ENCODE measurements at places on chromosomes 11 and 22. TPM values are rescaled to one million over a fixed set of nuclear protein-coding genes. Genes with fewer than 3 reads are reported as not detected.
A peak's percentile ranks its signal among the peaks of the same experiment; 100 is the strongest.

GRCh38 chr11:31702966-31703365, 108.2 kb downstream of the PAX6 start:
- H3K27ac ChIP-seq = no peak overlapping the region
- DNase-seq = no peak
- H3K27me3 ChIP-seq = no peaks in the 10 kb centered on the region
- H3K4me1 ChIP-seq = no peaks in the 10 kb centered on the region
- no peak overlapping the region for H3K4me3 ChIP-seq

DNA sequence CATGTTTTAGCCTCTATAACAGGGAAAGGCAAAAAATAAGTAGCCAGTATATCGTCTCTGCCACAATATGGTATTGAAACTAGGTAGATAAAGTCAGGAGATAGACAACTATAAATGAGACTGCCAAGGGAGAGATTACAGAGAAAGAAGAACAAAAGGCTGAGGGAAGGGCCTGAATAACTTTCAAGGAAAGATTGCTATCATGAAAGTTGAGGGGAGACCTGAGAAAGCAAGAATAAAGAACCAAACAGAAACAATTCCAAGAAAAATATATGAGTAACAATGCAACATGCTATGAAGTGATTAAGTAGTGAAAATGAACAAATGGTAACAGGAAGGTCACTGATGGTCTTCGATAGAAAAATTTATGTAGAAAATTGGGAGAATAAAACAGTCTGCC, 690.1 kb downstream of the METTL15 start:
- H3K4me3 ChIP-seq = no peak overlapping the region
- H3K4me1 ChIP-seq = no peaks in the 10 kb centered on the region
- H3K27ac ChIP-seq = no peak overlapping the region
- H3K36me3 ChIP-seq = no peaks in the 10 kb centered on the region
- no peaks in the 10 kb centered on the region for H3K27me3 ChIP-seq
- DNase-seq = no peak

DNA sequence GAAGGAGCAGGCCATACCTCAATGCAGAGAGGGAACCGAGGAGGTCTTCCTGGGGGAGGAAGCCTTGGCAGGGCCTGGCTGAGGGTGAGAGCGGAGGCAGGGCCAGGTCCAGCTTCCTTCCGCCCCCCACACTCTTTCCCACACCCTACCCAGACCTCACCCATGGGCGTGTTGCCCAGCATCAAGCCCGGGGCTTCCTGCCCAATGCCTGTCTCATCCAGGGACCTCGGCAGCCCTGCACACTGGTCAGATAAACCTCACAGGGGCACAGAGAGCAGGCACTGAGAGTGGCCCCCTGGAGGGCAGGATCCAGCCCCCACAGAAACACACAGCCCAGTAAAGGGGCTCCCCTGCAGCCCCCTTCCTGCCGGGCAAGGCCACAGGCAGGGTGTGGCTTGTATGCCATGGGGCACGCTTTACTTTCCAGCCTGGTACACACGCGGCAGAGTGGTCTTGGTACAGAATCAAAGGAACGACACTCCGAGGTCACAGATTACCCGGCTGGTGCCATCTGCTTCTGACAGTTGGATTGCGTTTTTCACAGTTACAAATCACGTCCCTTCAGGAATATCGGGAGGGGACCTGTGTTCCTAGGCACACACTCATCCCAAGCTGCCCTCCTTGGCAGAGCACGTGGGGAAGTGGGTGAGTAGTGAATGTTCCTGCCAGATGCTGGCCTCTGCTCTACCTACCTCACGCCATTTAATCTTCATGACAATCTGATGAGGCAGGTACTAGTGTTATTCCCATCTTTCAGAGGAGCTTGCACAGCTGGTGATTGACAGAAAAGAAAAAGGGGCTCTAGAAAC, 20.0 kb upstream of the CD5 start:
- peak overlapping the region; percentile 85 for H3K4me3 ChIP-seq
- H3K4me1 ChIP-seq = peaks cover 63% of the 10 kb centered on the region
- no peaks in the 10 kb centered on the region for H3K27me3 ChIP-seq
- H3K36me3 ChIP-seq = peaks cover 69% of the 10 kb centered on the region
- peak overlapping the region; percentile 92 for H3K27ac ChIP-seq
- peak; percentile 54 for DNase-seq

GRCh38 chr11:35717043-35717442, 54.5 kb downstream of the TRIM44 start:
- H3K36me3 ChIP-seq = peaks cover 7% of the 10 kb centered on the region
- H3K4me3 ChIP-seq = no peak overlapping the region
- no peak overlapping the region for H3K27ac ChIP-seq

Gene SLC22A12
- not detected for total RNA-seq

Gene CCDC90B
- total RNA-seq = 29.2 TPM

Gene OR4D11
- not detected for total RNA-seq

- no peak for DNase-seq
- peaks cover 5% of the 10 kb centered on the region for H3K27me3 ChIP-seq
- no peaks in the 10 kb centered on the region for H3K4me1 ChIP-seq
- no peak overlapping the region for H3K27ac ChIP-seq
Measured at GRCh38 chr11:125225401-125225800, 60.9 kb downstream of the PKNOX2 start.

GRCh38 chr22:47221840-47222615, 459.6 kb downstream of the TBC1D22A start:
- H3K36me3 ChIP-seq = no peaks in the 10 kb centered on the region
- no peak for DNase-seq
- H3K4me3 ChIP-seq = no peak overlapping the region
- H3K4me1 ChIP-seq = no peaks in the 10 kb centered on the region

- peaks cover 34% of the 10 kb centered on the region for H3K36me3 ChIP-seq
- no peak overlapping the region for H3K4me3 ChIP-seq
- no peak for DNase-seq
- H3K4me1 ChIP-seq = no peaks in the 10 kb centered on the region
Measured at GRCh38 chr11:123603666-123604065, 50.8 kb downstream of the SCN3B start.

DNA sequence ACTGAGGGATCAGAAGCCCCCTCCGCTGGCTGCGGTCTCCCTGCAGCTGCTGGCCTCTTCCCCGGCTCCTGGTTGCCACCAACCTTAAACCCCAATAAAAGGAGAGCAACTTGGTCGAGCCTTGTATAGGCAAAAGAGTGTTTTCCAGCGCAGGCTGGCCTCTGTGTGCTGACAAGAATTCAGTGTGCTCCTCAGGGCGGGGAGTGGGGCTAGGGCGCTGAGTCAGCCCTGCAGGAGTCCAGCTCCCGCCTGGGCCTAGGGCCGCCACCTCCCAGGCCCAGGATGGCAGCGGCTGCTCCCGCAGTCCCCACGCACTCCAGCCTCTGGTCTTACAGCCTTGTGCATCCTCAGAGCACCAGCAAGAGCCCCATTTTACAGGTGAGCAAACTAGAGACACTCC, at the start of gene SHISAL1:
Gene SHISAL1, minus strand, starts transcription at position 186 of the 400 bp plus-strand sequence. CDS start 12,006 bp downstream, outside the sequence.
- H3K4me1 ChIP-seq = peaks cover 5% of the 10 kb centered on the region
- no peak within 1 kb of the TSS for H3K27ac ChIP-seq
- no peaks in the 10 kb centered on the region for H3K27me3 ChIP-seq
- no peaks in the 10 kb centered on the region for H3K36me3 ChIP-seq
- no peak for DNase-seq

- peak overlapping the region; percentile 92 for H3K27ac ChIP-seq
- DNase-seq = no peak
- H3K4me3 ChIP-seq = peak overlapping the region; percentile 96
- peaks cover 18% of the 10 kb centered on the region for H3K36me3 ChIP-seq
Measured at GRCh38 chr11:78573681-78574080, 983 bp downstream of the NARS2 start.

DNA sequence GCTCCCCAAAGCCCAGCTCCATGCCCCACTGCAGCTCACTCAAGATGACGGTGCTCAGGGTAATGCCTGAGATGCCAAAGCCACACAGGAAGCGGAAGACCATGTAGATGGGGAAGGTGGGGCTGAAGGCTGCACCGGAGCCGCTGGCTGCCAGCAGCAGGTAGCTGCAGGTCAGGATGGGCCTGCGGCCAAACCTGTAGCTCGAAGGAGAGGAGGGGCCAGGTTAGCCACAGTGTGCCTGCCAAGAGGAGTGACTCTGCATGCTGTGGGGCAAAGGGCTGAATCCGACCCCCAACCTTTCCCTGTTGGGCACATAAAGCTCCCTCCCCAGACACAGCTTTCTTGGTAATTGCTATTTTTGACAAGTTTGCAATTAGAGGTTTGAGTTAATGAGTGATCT, 14.9 kb upstream of the SLC22A6 start:
- H3K27ac ChIP-seq = no peak overlapping the region
- no peaks in the 10 kb centered on the region for H3K4me1 ChIP-seq
- H3K27me3 ChIP-seq = peaks cover 7% of the 10 kb centered on the region
- no peaks in the 10 kb centered on the region for H3K36me3 ChIP-seq
- no peak for DNase-seq

DNA sequence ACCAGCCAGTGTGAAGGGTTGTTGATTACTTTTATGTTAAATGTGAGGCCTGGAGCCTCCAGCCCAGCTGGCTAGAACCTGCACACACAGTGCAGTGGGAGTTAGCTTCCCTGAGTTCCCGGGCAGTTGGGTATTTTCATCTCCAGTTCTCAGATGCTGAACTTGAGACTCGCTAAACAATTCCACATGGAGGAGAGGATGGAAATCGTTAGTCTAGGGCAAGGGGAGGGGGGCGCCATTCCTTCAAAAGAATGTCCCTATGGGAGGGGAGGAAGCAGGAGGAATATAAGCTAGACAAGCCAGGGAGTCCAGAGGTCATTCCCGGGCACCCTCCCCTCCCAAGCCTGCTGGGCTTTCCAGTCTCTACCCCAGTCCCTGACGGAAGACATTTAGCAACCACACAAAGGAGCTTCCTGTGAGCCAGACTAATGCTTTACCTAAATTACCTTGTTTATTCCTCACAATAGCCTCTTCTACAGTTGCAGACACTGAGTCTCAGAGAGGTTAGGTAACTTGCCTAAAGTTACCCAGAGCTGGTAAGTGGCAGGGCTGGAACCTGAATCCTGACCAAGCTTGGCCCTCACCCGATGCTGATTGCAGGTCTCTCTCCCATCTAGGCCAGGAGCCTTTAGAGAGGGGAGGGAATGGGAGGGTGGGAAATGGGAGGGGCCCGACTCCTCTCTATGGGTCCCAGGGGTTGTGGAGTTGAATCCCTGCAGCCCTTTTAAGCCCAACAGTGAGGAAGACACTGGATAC, 1.9 kb upstream of the TSKU start:
- peaks cover 17% of the 10 kb centered on the region for H3K4me1 ChIP-seq
- no peak overlapping the region for H3K4me3 ChIP-seq
- H3K36me3 ChIP-seq = peaks cover 13% of the 10 kb centered on the region
- no peak overlapping the region for H3K27ac ChIP-seq
- H3K27me3 ChIP-seq = peaks cover 53% of the 10 kb centered on the region
- no peak for DNase-seq

DNA sequence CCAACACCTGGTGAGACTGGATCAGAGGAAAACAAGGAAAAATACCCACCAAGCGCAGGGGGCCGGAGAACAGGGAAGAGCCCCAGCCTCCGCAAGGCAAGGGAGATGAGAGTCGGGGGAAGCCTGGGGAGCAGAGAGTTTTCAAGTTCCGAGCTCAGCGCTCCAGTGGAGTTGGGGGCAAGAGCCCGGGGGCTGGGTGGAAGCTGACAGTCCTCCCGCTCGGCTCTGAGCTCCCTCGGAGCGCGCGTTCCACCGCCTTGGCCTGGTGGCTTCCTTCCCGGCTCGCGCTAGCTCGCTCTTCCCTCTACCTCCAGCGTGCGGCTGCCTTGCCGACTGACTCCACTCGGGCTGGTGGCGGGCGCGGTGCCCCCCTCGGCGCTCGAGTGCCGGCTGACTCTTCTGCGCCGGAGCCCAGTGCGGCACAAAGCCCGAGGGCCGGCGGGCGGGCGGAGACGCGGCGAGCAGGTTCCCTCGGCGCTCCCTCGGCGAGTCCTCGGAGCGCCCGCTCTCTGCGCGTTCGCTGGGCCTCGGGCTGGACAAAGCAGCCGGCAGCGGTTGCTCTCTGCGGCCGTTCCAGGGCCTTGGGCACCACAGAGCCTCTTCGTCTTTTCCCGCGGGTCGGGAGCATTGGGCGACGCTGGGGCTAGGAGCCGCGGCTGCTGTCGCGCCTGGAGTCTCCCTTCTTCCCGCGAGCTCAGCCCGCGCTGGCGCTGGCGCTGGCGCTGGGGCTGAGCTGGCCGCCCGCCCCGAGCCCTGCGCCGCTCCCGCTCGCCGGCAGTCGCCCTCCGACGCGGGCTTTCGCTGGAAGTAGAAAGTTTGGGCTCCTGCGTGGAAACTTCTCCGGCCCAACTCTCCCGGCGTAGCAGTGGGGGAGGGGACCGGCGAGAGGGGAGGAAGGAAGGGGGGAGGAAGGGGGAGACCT, 1.0 kb downstream of the PAX6 start:
- peaks cover 36% of the 10 kb centered on the region for H3K4me1 ChIP-seq
- no peak for DNase-seq
- peaks cover 6% of the 10 kb centered on the region for H3K36me3 ChIP-seq
- H3K4me3 ChIP-seq = peak overlapping the region; percentile 59

DNA sequence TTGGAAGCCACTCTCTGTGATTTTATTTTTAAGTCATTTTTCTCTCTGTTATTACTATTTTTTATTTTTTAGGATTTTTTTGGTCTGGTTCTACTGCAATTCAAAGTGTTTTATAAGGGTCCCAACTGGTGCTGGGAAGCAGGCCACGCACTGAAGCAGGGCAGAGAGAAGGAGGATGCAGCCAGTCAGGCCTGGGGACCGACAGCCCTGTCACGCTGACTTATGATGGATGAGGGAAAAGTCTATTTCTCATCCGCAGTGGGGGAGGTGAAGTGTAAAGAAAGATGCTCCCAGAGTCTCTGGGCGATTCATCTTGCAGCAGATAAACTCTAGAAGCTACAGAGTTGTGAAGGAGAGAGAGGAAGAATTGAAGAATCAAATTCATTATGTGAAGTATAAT, 191.6 kb downstream of the NTM start:
- H3K27me3 ChIP-seq = no peaks in the 10 kb centered on the region
- H3K4me3 ChIP-seq = no peak overlapping the region
- H3K36me3 ChIP-seq = no peaks in the 10 kb centered on the region
- H3K27ac ChIP-seq = no peak overlapping the region
- DNase-seq = no peak

All from activated CD4-positive, alpha-beta memory T cell treated with anti-CD3 and anti-CD28 coated beads for 36 hours (primary cell).